ENCODE measurements at places on chromosomes 5 and 9.

- no peak for DNase-seq
Observed at GRCh38 chr9:93698140-93698908, 121.9 kb downstream of the PHF2 start.

GRCh38 chr9:136342181-136343120 is 15.1 kb downstream of the GPSM1 start:
- DNase-seq = peak; percentile 38

DNA sequence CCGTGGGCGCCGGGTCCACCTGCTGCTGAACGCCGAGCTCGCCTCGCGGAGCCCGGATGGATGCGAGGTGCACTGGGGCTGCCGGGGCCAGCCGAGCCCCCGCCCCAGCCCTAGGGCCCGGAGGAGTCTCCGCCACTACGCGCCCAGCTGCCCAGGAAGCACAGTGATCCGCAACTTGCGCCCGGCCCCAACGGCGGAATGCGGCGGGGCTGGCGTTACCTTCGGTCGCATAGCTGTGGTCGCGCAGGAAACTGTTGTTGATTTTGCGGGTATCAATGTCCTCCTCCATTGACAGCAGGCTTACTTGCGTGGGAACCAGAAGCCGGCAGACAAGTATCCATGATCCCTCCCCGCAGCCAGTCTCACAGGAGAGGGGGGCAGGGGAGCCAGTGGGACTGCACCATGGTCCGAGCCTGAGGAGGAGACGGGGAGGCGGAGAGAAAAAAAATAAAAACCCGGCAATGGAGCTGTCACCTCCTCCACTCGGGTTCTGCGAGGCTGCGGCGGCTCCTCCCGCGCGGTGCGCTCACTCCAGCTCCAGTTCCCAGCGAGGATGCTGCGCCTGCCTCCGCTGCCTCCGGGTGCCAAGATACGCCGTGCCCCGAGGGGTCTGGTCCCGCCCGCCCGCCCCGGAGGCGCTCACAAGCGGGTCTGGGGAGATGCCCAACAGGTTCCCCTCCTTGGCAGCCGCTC is 628 bp downstream of the PPP2R2B start:
- peak; percentile 19 for DNase-seq

GRCh38 chr5:115594128-115595047 is 7.9 kb downstream of the TICAM2 start:
- DNase-seq = no peak

- no peak for DNase-seq
Observed at GRCh38 chr9:73116031-73116430, 35.6 kb upstream of the ANXA1 start.

DNA sequence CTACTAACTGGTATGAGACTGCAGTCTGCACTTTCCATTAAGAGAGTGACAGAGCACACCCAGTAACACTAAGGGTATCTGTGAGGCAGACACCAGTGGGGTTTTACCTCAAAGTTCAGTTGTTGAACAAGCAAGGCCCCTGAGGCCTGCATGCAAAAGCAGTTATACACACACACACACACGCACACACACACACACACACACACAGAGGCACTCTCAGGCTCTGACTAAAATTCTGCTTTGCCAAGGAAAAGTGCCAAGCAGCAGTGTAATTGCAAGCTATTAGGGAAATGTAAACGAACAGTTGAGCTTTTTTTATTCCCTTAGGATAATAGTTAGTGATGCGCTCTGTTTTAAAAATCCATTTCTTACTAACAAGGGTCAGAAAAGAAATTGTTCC is 377.1 kb downstream of the SPOCK1 start:
- no peak for DNase-seq

DNA sequence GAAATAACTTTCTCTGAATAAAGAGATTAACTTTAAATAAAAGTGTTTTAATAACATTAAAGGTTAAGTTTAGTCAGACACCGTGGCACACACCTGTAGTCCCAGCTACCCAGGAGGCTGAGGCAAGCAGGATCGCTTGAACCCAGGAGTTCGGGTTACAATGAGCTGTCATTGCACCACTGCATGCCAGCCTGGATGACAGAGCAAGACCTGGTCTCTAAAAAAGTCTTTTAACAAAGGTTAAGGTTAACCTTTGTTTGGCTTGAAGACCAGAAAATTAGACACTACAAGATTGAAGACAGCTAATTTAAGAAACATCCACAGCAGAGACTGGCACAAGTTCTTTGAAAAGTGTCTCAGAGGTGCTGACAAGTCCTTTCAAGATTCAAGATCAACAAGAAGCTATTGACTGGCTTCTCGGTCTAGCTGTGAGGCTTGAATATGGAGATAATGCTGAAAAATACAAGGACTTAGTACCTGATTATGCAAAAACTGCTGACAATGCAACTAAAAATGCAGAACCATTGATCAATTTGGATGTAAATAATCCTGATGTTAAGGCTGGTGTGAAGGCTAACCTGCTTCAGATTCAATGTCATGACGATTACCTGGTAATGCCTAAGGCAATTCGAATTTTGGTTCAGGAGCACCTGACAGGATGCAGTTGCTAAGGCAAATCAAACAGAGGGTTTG is 48.8 kb downstream of the FAM81B start:
- DNase-seq = no peak

- DNase-seq = no peak
Observed at GRCh38 chr9:128153947-128154695, 4.9 kb downstream of the LCN2 start.

GRCh38 chr5:109788596-109788995 is 98.9 kb downstream of the MAN2A1 start:
- DNase-seq = no peak

GRCh38 chr5:130692770-130693169 is 472.3 kb downstream of the HINT1 start:
- no peak for DNase-seq

DNA sequence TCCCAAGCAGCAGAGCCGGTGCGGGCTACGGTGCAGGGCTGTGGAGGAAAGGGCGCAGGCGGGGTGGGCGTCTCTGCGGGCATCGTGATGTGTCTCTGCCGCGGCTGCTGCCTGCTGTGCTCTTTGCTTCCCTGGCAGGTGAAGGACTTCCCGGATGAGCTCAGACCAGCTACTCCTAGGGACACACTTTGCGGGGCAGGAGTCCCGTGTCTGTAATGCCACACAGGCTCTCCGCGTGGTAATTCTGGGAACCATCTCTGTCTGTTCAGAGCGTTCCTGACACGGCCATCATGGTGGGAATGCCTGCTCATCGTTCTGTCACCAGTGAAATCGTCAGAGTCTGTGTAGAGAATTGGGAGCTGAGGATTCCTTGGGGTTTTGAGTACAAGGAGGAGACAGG is 235.5 kb downstream of the FANCC start:
- no peak for DNase-seq

DNA sequence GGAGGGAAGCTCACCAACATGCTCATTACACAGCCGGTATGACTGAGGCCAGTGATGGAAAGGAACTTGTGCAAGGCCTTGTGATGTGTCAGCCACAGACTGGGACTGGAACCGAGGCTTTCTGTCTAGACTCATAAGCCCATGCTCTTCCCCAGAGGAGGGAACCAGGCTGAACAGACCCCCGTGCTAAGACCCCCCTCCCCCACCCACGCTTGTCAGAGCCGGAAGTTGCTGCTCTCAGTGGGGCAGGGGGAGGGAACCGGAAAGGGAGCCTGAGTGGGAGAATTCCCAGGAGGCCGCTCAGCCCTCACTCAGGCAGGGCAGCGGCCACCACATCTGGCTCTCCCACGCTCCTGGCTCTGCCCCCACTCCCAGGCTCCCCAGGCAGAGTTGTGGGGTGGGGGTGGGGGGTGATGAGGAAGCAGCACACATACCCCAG is 4.1 kb upstream of the PDGFRB start:
- no peak for DNase-seq

DNA sequence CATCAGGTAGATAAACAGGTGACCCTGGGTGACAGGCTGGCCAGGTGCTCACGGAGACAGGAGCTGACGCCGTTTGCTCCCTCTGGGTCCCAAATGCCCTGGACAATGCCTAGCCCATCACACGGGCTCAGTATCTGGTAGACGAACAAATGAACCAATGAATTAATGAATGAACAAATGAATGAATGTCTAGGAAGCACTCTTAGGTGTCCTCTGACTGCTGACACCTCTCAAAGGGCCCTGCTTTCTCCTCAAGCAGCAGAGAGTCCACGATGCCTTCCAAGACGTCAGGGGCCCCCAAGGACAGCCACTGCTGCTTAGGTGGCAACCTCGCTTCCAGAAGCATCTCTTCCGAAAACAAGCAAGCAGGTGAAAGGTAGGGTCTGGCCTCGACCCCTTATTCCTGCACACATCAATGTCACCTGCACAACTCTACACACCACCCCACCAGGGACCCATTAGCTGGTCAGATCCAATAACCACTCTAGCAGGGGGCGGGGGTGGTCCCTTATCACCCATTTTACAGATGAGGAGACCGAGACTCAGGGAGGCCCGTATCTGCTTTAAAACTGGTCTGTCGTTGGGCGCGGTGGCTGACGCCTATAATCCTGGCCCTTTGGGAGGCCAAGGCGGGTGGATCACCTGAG is 45.2 kb downstream of the VAV2 start:
- no peak for DNase-seq

DNA sequence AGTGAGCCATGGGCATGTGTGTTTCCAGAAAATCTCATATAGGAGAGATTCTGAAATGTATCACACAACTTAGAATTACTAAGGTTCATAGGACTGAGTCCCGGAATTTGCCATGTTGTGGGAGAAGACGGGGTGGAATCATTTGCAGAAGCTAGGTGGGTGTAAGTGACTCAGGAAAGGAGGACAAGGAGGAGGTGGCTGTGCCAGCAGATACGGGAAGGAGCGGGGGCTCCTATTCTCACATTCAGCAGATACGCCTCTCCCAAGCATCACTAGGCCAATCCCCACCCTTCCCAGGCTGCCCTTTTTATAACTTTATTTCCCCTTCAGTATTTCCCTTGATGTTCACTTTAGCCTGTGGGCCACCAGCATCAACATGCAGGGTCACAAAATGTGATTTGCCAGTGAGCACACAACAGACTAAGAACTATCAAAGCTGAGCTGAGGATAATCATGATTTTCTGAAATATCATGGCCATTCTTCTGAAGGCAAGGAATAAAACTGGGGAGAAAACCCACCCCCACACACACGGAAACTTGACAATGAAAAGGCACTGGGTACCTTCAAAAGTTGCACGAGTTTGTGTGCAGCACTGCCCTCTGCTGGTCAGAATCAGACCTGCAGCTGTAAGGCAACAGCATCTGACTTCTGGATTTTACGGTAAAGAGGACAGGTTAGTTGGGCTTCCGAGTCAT is 133.2 kb downstream of the MTX3 start:
- DNase-seq = peak; percentile 71

GRCh38 chr5:154271466-154271865 is 80.9 kb downstream of the GALNT10 start:
- no peak for DNase-seq

- DNase-seq = no peak
Observed at GRCh38 chr5:173741729-173742431, 125.4 kb upstream of the BOD1 start.

- no peak for DNase-seq
Observed at GRCh38 chr9:137676998-137677397, 58.2 kb downstream of the EHMT1 start.

DNA sequence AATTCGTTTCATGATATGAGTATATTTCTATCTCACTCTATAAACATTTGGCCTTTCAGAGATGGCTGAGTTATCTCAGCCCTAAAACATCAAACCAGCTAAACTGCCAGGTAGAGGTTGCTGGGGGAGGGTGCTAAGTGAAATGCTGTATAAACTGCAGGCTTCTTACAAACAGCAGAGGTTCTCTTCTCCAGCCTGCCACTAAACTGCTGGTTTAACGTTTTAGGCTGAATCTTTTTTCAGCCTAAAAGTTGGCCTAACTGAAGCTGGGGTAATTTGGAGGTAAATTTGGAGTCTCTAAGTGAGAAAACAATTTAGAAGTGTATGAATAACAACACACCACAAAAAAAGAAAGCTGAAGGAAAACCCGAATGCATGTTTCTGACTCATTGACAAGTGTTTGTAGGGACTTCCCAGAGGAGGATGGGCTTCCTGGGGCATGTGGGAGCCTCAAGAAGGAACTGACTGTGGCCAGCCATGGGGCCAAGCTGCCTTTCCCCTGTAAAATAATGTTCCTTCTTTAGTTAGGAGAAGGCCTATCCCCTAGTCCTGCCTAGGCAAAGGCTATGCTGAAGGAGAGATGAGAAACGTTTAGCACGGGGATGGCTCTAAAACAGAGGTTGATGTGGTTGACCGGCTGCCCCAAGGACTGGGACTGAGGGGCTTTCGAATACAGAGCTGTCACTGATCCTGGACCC is 44.3 kb downstream of the SLC28A3 start:
- DNase-seq = peak; percentile 56

- no peak for DNase-seq
Observed at GRCh38 chr9:130129432-130130061, 42.7 kb upstream of the NCS1 start.

DNA sequence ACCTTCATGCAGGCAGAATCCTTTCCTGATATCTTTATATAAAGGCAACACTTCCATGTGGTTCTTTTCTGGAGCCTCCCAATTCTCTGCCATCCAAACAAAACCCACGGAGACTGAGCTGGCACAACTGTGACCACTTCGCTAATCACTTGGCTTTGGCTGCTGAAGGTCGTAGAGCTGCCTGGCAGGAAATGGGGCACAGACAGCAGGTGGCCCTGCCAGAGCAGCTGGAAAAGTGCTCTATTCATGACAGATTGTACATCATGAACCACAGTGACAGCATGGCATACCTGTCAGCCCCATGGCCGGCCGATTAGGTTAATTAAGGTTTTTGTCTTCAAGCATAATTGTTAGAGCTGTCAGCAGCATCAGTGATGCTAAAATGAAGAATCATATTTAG is 141.9 kb upstream of the ANKRD55 start:
- DNase-seq = no peak

DNA sequence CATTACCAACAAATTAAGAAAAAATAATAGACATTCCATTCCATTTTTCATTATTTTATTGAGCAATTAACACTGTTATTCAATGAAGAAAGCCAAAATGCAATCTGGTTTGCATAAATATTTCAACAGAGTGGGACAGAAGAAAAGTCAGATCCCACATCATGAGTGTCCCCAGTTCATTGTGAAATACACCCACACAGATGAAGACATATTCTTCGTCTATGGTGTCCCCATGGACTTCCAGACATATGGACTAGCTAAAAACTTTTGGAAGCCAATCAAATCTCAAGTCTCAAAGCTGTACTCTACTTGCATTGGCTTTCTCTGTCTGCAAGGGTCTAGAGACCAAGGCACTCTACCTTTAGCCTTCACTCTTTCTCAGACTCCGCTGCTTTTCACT is 194.3 kb downstream of the SEMA5A start:
- no peak for DNase-seq

- DNase-seq = no peak
Observed at GRCh38 chr9:30349526-30350513, 2034.6 kb upstream of the ACO1 start.

DNA sequence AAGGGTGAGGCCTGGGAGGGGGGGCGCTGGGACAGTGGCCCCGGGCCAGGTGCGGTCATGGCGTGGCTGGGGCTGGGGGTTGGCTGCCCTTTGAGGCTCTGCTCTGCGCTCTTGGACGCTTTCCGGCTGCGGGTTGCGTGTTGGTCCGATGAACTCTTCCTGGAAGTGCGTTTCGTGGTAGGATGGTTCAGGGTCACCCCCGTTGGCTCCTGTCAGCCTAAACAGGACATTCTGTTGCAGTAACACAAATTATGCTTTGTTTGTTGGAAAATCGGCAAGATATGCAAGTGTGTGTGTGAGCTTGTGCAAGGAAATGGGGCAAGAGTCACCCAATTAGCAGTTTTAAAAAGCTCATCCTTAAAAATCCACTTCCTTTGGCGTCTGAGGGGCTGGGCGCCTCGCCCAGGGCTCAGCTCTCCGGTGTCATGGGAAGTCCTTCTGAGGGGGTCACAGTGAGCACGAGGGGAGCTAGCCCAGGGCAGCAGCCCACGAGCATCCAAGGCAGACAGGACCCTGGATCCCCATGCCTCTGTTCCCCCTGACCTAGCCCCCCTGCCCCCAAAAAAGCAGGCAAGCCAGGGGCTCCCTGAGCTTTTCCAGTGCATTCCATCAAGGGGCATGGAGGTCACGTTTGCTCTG is 22.2 kb upstream of the RNU6ATAC start:
- no peak for DNase-seq

Data from stimulated activated CD4-positive, alpha-beta T cell treated with anti-CD3 and anti-CD28 coated beads, Interleukin-12 subunit alpha, Interleukin-12 subunit beta, amount 100 ng/mL, for 48 hours (primary cell).